Muscle of arm (tissue), 14 donors: ENCODE measurements at places on chromosomes 11 and 22.

DNA sequence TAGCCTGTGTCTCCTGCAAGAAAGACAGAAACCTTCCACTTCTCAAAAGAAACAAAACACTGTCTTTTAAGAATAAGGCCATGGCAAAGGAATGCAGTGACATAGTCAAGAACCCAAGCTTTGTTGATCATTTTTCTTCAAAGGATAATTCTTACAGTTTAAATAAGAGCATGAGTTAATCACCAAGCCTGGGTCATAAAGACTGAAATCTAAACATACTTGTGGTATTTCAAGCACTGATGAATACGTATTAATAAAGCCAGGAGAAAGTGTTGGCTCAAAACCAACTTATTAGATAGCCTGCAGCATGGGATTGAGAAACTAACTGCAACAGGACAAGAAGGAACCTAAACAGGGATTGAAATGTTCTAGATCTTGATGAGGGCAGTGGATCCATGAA is 143.3 kb upstream of the MTNR1B start:
- DNase-seq, result no peak

- DNase-seq, result no peak
Observed at GRCh38 chr11:40219401-40219800, 1240.1 kb downstream of the LRRC4C start.

DNA sequence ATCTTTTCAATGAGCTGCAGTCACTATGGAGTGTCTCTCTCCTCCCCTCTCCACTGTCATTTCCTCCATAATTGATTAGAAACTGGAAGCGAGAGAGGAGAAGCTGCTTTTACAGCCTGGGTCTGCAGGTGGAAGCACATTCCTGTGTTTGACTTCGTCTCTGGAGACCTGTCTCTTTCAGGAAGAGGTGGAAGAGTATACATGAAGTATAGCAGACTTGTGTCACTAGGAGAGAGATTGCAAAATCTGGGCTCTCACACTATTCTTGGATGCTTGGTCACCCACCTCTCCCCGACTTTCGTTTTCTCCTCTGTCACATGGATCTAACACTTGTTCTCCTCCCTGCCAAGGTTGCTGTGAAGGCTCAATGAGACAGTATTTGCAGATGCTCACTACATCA is 323.3 kb downstream of the NTM start:
- DNase-seq, result no peak

DNA sequence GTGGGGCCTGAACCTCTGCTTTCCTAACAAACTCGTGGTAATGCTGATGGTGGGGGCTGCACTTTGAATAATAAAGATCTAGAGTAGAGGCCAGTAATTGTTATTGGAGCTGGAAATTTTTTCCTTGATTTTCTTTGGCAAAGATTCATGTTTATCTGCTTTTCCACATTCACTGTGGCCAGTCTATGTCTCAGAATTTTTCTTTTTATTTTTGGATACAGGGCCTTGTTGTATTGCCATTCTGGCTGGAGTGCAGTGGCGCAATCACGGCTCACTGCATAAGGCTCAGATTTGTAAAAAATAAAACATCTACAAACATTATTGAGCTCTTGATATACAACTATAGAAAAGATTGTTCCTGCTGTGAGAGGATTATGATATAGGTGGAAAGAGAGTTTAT is 1.6 kb downstream of the TMEM135 start:
- no peak for DNase-seq

DNA sequence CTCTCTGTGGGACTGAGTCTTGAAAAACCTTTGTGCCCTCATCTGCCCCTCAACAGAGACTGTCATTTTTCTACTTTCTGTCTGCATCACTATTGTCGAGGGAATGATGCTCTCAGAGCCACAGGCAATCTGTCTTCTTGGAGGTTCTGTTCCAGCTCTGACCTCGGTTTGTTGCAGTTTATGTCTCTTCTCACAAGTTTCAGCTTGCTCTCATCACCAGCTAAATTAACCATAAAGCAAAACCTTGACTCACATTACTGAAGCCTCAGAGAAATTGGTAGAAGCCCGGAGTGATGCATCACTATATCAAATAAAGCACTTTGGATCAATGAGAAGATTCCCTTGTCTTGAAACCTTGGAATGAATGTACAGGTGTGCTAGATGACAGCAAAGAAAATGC is 60.6 kb upstream of the BLID start:
- DNase-seq, result no peak

DNA sequence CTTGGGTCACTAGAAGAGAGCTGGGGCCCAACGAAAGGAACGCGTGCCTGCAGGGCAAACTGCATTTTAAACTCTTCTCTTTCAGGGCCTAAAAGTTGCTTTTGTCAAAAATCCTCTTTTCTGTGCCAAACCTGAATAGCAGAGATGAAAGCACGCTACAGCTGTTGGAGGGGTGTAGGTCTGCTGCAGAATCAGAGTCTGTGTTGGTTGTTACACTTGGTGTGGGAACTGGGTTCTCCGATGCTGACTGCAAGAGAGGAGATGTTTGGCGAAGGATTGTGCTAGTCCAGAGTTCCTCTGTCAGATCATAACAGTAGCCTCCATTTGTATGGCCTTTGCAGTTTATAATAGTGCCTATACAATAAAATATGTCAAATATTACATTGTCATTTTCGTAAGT is 41.8 kb downstream of the BARX2 start:
- no peak for DNase-seq

DNA sequence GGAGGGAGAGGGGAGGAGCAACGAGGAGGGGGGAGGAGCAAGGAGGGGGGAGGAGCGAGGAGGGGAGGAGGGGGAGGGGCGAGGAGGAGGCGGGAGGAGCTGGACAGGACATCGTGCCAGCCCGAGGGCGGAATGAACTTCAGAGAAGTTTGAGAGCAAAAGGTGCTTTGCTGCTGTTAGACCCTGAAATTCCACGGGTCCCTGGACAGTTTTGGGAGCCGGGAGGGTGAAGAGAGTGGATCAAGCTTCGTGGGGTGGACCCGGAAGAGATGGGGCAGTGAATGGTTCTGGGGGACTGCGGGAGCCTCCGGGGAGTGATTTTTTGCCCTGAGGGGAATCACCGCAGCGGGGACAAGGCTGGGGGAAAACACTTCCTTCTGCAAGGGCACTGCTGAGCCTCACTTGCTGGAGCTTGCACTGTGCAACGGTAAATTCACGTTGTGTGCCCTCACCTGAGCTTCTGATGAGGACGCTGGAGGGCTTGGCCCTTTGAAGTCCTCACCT is 10.7 kb upstream of the NLRP6 start:
- DNase-seq, result no peak

GRCh38 chr11:9651899-9652748 is 11.8 kb upstream of the SWAP70 start:
- no peak for DNase-seq

GRCh38 chr11:121095561-121095960 is 5.5 kb upstream of the TECTA start:
- no peak for DNase-seq

DNA sequence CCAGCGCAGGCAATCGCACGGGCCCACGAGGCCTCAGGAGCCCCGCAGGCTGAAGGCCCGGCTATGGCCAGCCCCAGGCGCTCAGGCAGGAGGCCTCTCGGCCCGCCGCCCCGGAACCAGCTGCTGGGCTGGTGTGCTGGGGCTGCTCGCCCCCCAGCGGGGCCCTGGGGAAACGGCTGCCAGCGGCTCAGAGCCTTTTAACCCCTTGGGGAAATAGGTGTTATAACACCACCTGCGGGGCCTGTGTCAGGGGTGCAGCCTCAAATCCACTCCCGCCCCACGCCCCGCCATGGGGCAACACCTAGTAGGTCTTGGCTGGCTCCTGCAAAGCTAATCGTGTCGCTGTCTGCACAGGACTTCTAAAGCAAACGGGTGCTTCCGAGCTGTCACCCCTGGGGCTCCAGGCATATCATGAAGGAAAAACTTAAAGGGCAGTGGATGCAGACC is 237.4 kb downstream of the TTC28 start:
- peak; percentile 68 for DNase-seq

DNA sequence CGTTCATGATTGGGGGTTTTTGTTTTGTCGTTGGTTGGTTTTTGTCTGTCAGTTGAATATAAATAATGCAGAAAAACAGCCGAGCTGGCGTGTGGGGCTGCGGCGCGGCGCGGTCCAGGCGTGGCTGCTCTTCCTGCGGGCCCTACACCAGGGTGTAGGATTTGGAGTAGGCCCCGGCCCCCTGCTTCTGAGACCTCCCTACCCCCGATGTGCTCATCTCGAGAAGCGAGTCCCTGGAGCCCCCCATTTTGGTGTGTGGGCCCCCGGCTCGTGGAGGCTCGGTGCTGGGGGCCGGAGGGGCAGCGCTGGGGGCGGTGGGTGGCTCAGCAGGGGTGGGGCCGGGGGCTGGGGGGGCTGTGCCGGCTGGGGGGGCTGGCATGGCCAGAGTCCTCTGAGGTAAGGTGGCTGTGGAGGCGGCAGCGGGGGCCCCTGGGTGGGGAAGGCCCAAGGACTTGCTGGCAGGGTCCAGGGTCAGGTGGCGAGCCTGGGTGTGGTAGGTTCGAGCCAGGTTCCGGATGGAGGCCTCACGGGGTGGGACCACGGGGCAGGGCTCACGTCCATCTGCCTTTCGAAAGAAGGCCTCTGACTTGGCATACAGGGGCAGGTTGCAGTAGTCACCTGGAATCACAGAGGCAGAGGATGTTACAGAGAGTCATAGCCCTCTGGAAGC is 100.7 kb downstream of the CEP164 start:
- DNase-seq, result no peak
